ENCODE measurements at places on chromosomes 7 and 10. TPM values are rescaled to one million over a fixed set of nuclear protein-coding genes. Genes with fewer than 3 reads are reported as not detected.

- no peaks in the 10 kb centered on the region for H3K4me1 ChIP-seq
- H3K27me3 ChIP-seq = no peaks in the 10 kb centered on the region
- H3K36me3 ChIP-seq = no peaks in the 10 kb centered on the region
- no peak for DNase-seq
- H3K27ac ChIP-seq = no peak overlapping the region
- H3K4me3 ChIP-seq = no peak overlapping the region
Measured at GRCh38 chr10:33189363-33189762, 145.1 kb downstream of the NRP1 start.

The LIPN gene
- polyA plus RNA-seq = not detected

The HOXA3 gene
- polyA plus RNA-seq = not detected

- no peak overlapping the region for H3K4me3 ChIP-seq
- DNase-seq = no peak
- H3K27me3 ChIP-seq = no peaks in the 10 kb centered on the region
- no peaks in the 10 kb centered on the region for H3K4me1 ChIP-seq
- H3K36me3 ChIP-seq = no peaks in the 10 kb centered on the region
Measured at GRCh38 chr10:12388671-12389070, 39.3 kb downstream of the CAMK1D start.

DNA sequence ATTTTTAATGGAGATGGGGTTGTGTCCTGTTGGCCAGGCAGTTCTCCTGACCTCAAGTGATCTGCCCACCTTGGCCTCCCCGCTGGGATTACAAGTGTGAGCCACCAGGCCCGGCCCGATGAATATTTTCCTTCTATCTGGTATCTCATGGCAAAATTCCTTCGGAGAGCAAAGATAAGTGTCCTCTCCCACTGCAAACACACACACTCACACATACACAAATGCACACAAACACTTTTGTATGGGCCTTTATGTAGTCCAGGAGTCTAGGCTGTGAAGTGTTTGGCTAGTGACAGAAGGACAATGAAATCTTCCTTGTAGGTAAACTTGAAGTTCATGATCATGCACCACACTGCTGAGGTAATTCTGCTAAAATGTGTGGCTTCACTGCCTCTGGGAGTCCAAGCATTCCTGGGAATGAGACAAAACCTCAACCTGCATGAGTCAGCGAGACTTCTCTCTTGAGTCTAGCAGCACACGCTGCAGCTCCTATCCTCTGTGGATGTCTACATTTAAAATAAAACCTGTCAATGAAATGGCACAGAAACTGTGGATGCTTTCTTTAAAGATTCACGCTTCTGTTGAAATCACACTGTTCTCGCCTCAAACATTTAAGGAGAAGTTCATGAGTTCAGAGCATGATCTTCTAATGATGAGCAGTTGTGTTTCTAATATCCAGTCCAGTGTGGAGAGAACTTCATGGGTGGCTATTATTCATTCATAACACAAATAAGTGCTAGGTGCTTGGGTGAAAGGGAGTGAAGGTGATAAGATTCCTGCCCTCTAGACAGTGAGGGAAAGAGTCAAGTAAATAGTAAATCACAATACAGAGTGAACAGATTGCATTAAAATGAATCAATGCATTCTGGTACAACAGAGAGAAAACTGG is 96.5 kb downstream of the NRP1 start:
- no peak for DNase-seq
- H3K27me3 ChIP-seq = no peaks in the 10 kb centered on the region
- H3K36me3 ChIP-seq = no peaks in the 10 kb centered on the region
- H3K27ac ChIP-seq = no peak overlapping the region
- H3K4me1 ChIP-seq = no peaks in the 10 kb centered on the region
- H3K4me3 ChIP-seq = no peak overlapping the region

- no peak for DNase-seq
- no peaks in the 10 kb centered on the region for H3K4me1 ChIP-seq
- H3K4me3 ChIP-seq = no peak overlapping the region
- no peaks in the 10 kb centered on the region for H3K36me3 ChIP-seq
- no peaks in the 10 kb centered on the region for H3K27me3 ChIP-seq
Measured at GRCh38 chr7:80699721-80700256, 61.3 kb downstream of the CD36 start.

DNA sequence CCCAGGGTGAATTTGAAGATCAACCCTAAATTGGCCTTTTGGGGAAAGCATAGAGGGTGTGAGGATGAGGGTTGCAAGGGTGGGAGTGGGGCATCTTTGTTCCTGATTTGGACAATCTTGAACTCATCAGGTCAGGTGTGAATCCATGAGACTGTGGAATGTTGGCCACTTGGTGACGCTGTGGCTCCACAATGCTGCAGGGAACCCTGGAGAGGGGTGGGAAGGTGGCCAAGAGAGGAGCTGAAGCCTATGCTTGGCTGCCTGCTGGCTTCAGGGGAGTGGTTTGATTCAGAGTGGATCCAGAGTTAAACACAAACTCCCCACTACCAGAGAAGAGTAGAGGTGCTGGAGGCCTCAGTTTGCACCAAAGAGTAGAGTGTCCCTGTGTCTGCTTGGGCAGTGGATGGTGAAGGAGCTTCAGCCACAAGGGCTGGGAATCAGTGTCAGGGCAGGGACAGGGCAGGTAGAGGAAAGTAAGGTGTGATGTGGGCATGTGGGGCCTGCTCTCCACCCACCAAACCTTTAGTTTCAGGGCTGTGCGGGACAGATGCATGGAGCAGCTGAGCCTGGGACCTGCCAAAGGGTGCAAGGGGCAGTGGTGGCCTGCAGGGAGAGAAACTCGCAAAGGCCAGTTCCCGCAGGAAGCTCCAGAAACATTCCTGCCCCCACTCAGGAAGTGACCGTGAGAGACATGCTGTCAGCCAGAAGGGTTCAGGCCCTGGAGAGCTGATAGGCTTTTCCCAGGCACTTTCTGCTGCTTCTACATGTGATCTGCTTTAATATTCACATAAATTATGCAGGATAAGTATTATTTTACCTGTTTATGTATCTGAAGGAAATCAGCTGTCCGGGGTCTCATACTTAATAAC is 81.0 kb upstream of the PRSS58 start:
- DNase-seq = no peak
- no peak overlapping the region for H3K4me3 ChIP-seq
- no peak overlapping the region for H3K27ac ChIP-seq
- H3K4me1 ChIP-seq = no peaks in the 10 kb centered on the region

The HOXA10 gene
- polyA plus RNA-seq = not detected

GRCh38 chr10:102713539-102713813 is 721 bp downstream of the ARL3 start:
- no peaks in the 10 kb centered on the region for H3K36me3 ChIP-seq
- peaks cover 4% of the 10 kb centered on the region for H3K4me1 ChIP-seq
- H3K27ac ChIP-seq = peak overlapping the region; percentile 92
- no peaks in the 10 kb centered on the region for H3K27me3 ChIP-seq

GRCh38 chr7:137968890-137969289 is 33.0 kb downstream of the CREB3L2 start:
- H3K27me3 ChIP-seq = no peaks in the 10 kb centered on the region
- no peak overlapping the region for H3K27ac ChIP-seq

DNA sequence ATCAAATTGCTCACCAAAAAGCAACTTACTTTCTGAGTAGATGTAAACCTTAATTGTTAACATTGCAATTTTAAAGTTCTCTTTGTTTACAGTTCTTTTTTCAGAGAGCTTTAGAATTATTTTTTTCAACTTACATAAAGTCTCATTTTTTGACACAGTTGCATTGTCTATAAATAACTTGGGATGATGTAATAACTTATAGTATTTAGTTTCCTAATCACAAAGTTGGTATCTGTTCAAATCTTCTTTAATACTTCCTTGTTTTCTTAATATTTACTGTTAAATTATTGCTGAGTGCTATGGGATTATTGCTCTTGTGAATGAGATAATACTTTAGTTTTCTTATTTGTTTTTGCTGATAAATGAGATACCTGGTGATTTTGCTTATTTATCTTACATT is 18.9 kb upstream of the SUV39H2 start:
- no peaks in the 10 kb centered on the region for H3K4me1 ChIP-seq
- H3K27me3 ChIP-seq = no peaks in the 10 kb centered on the region
- H3K4me3 ChIP-seq = no peak overlapping the region
- DNase-seq = no peak
- peaks cover 45% of the 10 kb centered on the region for H3K36me3 ChIP-seq
- H3K27ac ChIP-seq = no peak overlapping the region

DNA sequence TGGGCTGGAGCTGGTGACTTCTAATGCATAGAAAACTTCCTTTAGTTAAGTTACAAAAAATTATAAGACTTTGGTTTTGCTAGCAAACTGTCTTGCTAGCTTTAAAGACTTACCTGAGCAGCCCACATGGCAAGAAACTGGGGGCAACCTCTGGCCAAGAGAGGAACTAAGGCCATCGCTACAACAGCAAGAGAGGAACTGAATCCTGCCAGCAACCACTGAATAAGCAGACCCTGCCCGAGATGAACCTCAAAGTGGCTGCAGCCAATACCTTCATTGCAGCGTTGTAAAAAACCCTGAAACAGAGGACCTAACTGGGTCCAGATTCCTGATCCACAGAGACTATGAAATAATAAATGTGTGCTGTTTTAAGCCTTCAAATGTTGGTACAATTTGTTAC is 54.6 kb upstream of the STARD3NL start:
- H3K27me3 ChIP-seq = no peaks in the 10 kb centered on the region
- H3K36me3 ChIP-seq = no peaks in the 10 kb centered on the region
- no peaks in the 10 kb centered on the region for H3K4me1 ChIP-seq

DNA sequence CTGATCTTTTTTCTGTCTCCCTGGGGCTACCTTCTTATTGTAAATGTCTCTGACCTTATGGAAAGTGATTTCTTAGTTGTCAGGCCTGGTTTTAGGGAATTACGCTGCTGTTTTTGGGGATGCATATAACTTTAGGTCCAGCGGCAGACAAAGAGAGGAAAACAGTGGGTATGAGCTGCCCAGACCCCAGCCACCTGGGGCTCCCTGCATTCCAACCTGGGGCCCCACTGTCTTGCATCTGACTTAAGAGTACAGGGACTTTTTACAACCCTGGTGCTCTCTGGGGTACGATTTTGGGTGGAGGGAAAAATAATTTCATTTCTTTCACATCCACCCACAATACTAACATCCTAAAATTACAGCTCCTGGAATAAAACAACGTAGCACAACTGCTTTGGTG is 119.4 kb downstream of the PRPF18 start:
- H3K36me3 ChIP-seq = no peaks in the 10 kb centered on the region
- no peak overlapping the region for H3K27ac ChIP-seq
- DNase-seq = no peak

The TEX47 gene
- polyA plus RNA-seq = not detected

DNA sequence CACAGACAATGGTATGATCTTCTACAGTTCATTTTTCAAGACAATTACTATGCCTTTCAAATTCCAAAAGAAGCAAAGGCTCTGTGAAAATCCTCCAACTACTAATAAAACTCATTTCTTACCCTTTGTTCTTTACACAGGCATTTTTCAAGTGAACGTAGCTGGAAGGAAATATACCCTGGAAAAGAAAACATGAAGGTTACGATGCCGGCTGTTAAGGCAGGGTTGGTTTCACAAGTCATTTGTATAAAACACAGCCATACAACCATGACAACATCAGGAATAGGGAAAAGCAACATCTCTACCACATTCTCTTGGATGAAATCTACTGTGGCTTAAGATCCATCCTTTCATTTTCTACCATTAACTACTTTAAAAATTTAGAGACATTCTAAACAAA is 207.9 kb downstream of the DOCK4 start:
- DNase-seq = no peak
- no peak overlapping the region for H3K4me3 ChIP-seq
- H3K4me1 ChIP-seq = no peaks in the 10 kb centered on the region
- H3K36me3 ChIP-seq = no peaks in the 10 kb centered on the region
- no peak overlapping the region for H3K27ac ChIP-seq

The FAM13C gene
- polyA plus RNA-seq = not detected

The AKR1C2 gene
- polyA plus RNA-seq = not detected

DNA sequence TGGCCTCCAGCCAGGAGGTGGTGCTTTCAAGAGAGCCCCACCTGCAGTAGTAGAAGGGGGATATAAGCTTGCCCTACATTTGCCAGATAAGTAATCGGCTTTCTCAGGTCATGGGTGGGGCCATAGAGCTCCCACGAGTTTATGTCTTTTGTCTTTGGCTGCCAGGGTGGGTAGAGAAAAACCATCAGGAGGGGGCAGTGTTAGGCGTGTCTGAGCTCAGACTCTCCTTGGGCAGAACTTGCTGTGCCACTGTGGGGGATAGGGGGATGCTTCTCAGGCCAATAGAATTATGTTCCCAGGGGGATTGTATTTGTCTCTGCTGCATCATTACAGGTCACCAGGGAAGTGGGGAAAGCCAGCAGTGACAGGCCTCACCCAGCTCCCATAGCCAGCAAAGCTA is 12.3 kb upstream of the MRPS33 start:
- H3K4me1 ChIP-seq = peaks cover 7% of the 10 kb centered on the region
- H3K27me3 ChIP-seq = no peaks in the 10 kb centered on the region
- no peak overlapping the region for H3K4me3 ChIP-seq
- DNase-seq = no peak

- H3K36me3 ChIP-seq = no peaks in the 10 kb centered on the region
- H3K27ac ChIP-seq = no peak overlapping the region
- DNase-seq = no peak
- H3K4me3 ChIP-seq = no peak overlapping the region
Measured at GRCh38 chr10:6342096-6342685, 139.5 kb downstream of the PFKFB3 start.

The CYP3A4 gene
- not detected for polyA plus RNA-seq

DNA sequence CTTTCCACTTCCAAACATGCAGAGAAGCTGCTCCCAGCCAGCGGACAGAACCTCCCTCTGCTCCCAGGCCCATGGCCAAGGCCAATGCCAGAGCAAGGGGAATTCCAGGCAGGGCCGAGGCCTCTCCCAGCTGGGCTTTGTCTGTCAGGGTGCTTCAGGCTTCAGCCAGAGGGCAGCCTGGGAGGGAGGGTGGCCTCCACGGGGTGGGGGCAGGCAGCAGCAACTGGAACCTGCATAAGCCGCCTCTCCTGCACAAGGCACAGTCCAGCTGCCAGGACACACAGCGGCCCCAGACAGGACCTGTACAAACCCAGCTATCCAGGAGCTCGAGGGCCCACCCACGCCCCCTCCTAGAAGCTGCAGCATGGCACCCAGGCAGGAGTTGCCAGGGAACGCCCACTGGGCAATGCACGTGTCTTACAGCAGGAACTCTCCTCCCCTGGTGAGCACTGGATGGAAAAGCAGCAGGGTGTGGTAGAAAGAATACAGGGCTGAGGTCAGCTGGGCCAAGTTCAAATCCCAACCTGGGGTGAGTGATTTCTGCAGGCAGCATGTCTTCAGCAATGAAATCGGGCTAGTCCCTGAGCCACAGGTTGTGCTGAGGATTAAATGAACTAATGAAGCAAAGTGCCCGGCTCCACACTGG is 7.6 kb downstream of the FAM53B start:
- no peaks in the 10 kb centered on the region for H3K36me3 ChIP-seq
- H3K27me3 ChIP-seq = no peaks in the 10 kb centered on the region
- H3K4me3 ChIP-seq = no peak overlapping the region
- H3K4me1 ChIP-seq = peaks cover 100% of the 10 kb centered on the region
- no peak overlapping the region for H3K27ac ChIP-seq
- no peak for DNase-seq
